Right lung (tissue), 10 donors: ENCODE measurements at places on chromosomes 2 and 18. TPM values are rescaled to one million over a fixed set of nuclear protein-coding genes. Genes with fewer than 3 reads are reported as not detected.

The LHCGR gene
- polyA plus RNA-seq, result 0.13 TPM

The CDK5R2 gene
- 0.28 TPM for polyA plus RNA-seq

The PSTPIP2 gene
- 8.7 TPM for polyA plus RNA-seq

The PJVK gene
- polyA plus RNA-seq, result 14.6 TPM

The ANAPC1 gene
- 37.8 TPM for polyA plus RNA-seq

The RALBP1 gene
- polyA plus RNA-seq, result 47.9 TPM

DNA sequence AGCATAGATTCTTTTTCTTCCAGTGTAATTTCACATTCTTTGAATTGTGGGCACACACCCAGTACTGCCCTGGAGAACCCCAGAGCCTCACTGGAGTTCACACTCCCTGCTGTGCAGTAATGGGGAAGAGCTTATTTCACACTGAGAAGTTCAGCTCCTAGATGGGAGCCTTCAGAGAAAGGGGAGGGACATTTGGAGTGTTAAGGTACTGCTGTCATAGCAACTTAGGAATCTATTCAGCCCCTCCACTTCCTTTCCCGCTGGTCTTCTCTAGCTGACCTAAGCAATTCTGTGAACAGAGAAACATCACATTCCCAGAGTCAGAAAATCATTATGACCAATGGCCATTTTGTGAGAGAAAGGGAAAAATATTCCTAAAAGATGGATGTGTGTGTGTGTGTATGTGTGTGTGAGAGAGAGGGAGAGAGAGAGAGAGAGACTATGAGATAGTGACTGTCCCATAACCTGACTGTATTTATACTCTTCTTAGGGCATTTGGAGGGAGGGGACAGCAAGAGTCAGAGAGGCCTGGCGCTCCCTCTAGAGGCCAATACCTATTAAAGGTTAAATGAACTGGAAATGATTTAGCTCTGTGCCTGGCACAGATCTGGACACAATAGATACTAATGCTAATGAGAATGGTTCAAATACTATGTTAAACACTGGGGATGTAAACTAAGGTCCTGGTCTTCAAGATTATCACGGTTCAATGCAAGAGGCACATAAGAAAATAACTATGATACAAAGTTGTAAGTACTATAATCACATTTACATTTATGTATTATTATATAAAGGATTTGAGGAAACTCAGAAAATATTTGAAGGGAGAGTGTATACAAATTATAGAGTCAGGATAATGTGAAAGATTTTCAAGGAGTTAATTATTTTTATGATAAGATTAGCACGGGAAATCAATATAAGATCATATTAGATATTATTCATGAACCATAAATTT, 41.5 kb upstream of the RPE start:
- no peak for DNase-seq

- no peak for DNase-seq
Observed at GRCh38 chr2:46985512-46985911, 69.9 kb upstream of the MCFD2 start.

GRCh38 chr2:105183555-105184323, 57.8 kb upstream of the GPR45 start:
- DNase-seq, result no peak

DNA sequence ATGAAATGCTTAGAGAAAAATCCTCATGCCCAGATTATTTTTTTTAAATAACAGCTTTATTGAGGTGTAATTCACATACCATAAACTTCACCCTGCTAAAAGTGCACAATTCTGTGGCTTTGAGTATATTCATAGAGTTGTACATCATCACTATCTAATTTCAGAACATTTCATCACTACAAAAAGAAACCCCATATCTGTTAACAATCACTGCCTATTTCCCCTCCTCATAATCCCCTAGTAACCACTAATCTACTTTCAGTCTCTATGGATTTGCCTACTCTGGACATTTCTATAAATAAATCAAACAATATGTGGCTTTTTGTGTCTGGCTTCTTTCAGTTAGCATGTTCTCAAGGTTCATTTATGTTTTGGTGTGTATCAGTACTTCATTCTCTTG, 51.4 kb downstream of the OSBPL1A start:
- no peak for DNase-seq

GRCh38 chr2:158056875-158057274, 44.8 kb upstream of the UPP2 start:
- DNase-seq, result no peak

- DNase-seq, result no peak
Observed at GRCh38 chr18:2402084-2402483, 169.2 kb downstream of the METTL4 start.

DNA sequence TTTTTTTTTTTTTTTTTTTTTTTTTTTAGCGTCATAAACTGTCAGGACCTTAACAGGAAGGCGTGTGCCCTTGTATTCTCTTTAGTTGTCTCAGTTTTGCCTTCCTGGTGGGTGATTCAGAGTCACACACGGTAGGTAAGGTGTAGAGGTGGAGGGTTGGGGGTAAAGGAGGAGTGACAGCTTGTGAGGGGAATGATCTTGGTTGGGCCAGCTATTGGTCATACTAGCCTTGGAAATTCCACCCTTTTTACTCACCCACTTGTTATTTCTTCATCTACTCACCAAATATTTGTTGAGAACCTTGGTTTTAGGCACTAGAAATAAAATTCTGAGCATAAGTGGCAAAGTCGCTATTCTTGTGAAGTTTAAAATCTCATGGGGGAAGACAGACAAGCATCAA, 22.2 kb downstream of the SMIM21 start:
- no peak for DNase-seq

GRCh38 chr2:13308989-13309388, 592.3 kb downstream of the TRIB2 start:
- no peak for DNase-seq

DNA sequence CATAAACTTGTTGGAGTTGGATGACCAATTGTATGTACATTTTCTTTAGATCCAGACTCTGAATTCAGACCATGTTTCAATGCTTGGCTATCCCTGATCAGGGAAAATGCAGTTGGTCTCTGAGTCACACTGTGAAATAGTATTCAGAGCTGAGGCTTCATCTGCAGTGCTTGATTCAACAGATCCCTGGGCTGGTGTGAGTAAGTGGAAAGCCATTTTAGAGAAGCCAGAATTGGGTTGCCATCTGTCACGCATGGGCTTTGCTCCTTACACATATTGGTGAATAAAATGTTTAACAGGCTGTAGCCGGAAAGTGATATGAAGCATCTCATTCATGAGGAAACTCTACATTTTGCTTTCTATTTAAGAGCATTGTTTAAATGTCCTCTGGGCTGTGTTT, 50.0 kb upstream of the ACYP2 start:
- no peak for DNase-seq

GRCh38 chr2:147559070-147559725, 285.6 kb upstream of the ACVR2A start:
- DNase-seq, result no peak

- no peak for DNase-seq
Observed at GRCh38 chr2:229675569-229675968, 38.8 kb downstream of the DNER start.

DNA sequence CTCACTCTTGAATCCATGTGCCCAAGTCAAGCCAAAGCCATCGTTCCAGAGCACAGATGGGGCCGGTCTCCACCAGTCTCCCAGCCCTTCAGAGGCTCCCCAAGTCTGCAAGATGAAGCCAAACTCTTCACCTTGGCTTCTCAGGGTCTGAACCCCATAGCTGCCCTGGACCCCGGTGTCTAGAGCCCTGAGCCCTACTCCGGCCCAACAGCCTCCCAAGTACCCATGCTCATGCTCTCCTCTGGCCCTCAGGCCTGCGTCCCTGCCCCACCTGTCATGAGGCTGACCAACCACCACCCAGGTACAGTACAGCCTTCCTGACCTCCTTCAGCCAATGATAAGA, 46.0 kb downstream of the ZNF516 start:
- no peak for DNase-seq

- no peak for DNase-seq
Observed at GRCh38 chr2:200165687-200166086, 140.8 kb upstream of the SPATS2L start.

GRCh38 chr18:35807811-35808335, 164.6 kb upstream of the RMP24 start:
- DNase-seq, result no peak

- no peak for DNase-seq
Observed at GRCh38 chr2:36586672-36587071, 11.3 kb downstream of the FEZ2 start.

DNA sequence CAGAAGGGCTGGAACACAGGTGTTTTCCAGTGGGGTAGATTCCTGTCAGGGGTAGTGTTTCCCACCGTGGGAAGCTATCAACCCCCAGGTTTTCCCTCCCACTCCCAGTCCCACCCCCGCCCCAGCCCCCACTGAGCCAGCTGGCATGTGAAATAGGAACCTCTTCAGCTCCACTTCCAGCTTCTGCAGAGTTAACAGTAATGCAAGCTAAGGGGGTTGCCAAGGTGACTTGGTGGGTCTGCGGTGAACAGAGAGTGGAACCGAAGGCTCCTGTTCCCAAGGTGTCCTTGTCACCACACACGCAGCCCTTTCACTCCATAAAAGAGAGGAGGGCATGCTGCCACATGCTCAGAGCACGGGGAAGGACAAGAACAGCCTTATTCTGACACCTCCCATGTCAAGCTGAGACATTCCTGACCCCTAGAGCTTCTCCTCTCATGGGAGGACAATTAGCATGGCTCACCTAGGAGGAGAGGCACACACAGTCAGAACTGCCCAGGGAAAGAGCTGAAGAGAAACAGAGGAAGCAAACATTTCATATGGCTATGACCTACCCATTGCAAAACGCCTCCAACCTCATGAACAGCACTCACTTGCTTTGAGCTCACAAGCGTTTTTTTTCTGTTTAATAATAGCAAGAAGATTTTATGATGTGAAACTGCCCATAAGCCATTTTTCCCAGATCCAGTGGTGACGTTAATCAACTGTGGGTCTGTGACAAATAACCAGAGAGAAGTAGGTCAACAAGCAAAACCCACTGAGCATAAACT, 39.8 kb upstream of the TBC1D8 start:
- no peak for DNase-seq

DNA sequence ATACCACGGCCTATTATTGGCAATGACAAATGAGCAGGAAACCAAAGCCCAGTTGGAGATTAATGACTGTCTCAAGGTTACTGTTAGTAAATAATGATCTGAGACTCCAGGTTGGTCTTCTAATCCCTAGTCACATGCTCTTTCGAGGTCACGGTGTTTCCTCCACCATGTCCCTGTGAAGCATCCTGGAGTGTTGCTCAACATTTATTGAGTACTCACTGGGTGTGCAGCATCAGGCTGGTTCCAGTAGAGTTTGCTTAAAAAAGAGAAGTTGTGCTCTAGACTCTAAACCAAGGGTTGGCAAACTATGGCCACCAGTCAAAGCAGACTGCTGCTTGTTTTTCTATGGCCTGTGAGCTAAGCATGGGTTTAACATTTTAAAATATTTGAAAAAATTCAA, 263.8 kb upstream of the ATP5MC3 start:
- DNase-seq, result no peak
